ENCODE measurements at places on chromosomes 3 and 15.

- no peak for DNase-seq
Measured at GRCh38 chr3:65877160-65877559, 161.6 kb downstream of the MAGI1 start.

DNA sequence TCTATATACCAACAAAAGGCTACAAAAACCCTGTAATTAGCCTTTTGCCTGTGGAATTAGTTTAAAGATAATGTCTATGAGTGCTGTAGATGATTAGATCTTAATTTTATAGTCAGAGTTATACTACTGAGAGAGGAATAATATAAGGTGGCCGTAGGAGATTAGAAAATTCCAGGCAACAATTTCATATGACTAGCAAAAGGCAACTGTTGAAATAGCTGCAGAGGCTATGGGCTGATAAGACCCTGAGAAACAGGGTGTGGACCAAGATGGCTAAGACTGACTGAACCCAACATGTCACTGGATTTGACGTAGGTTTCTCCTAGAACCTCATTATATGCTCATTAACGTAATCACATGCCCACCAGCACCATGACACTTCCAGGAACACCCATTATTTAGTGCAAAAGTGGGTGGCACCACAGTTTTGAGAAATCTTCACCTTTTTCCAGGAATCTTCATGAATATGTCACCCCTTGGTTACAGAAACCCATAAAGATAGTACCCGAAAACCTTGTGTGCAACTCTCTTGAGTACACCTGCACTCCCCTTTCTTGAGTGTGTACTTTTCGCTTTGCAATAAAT lies 29.1 kb upstream of the SCG3 start:
- DNase-seq = no peak

DNA sequence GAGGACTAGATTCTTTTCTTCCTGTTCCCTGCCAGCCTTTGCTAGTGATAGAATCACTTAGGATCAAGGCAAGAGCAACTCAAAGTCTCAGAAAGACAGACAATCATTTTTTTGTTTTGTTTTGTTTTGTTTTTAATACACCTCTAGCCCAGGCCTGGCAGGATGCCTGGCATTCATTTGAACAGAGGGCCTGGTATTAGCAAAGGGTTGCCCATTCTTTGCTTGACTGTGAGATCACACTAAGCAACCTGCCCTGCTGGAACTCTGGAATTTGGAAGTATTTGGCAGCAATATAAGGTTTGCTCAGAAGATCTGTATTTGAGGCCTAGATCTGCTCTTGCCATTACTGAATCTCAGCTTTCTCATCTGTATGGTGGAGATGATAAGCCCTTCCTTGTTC lies 21.8 kb upstream of the ATP13A5 start:
- no peak for DNase-seq

GRCh38 chr15:87312221-87312620 lies 944.3 kb downstream of the NTRK3 start:
- DNase-seq = no peak

DNA sequence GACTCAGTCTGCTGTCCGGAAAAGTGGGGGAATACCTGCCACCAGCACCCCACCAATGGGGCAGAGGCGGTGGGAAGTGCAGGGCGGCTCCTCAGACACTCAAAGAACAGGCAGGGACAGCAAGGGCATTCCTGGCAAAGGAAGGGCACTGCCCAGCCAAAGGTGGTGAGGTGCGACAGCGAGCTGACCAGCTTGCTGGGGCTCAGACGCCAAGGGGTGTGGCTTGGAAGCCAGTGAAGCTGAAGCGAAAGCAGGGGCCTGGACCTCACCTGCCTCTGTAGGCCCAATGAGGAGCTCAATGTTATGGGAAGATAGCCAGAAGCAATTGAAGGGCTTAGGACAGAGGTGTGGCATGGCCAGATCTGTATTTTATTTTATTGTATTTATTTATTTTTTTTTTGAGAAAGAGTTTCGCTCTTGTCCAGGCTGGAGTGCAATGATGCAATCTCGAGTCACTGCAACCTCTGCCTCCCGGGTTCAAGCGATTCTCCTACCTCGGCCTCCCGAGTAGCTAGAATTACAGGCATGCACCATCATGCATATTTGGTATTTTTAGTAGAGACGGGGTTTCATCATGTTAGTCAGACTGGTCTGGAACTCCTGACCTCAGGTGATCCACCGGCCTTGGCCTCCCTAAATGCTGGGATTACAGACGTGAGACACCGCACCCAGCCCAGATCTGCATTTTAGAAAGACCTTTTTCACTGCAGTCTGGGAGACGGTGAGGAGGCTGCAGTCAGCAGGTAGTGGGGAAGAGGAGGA lies 4.4 kb upstream of the LMAN1L start:
- DNase-seq = no peak

DNA sequence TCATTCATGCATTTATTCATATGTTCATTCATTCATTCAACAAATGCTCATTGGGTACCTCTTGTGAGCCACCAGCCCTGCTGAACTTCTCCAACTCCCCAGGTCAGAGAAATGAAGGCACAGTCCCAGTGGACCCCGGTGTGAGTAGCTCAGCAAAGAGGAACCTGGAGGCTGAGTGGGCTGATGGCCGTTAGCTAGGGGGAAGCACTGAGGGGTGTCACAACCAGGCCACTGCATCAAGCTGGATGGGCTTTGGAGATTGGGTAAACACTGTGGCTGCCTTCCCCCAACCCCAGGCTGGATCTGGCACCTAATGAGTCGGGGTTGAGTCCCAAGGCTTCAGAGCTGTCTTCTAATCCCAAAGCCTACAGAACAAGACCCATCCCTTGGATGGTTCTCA lies 12.1 kb upstream of the ALAS1 start:
- no peak for DNase-seq

DNA sequence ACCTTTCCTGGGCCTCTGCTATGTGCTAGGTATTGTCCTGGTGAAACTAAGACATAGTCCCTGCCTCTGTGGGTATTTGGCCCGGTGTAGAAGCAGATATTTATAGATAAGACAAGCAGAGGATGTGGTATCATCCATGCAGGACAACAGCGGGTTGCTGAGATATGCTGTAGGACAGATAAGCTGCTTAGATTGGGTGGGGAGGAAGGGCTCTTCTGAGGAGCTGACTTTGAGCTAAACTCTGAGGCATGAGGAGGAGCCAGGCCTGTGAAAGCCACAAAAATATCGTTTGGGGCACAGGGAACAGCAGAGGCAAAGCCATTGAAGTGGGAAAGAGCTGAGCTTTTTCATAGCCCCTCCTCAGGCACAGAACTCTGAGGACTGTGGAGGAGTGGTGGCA lies 492.5 kb upstream of the CFAP20DC start:
- DNase-seq = no peak

GRCh38 chr3:197305854-197306253 lies 7.4 kb upstream of the DLG1 start:
- DNase-seq = no peak

DNA sequence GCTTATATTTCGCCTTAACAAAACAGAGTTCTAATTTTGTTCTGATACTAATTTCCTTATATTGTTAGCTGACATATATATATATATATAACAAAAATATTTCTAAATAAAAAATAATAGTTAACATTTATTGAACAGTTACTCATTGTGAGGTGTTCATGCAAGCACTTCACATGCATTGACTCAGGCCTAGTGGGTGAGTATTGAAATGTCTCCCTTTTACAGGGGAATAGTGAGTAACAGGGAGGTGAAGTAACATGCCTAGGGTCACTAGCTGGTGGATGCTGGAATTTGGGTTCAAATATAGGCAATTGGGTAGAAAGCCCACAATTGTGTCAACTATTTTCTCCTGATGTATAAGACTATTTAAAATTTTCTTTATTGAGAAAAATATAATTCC lies 102.6 kb upstream of the ZPLD1 start:
- no peak for DNase-seq

- no peak for DNase-seq
Measured at GRCh38 chr15:81502439-81502838, 128.4 kb upstream of the TMC3 start.

DNA sequence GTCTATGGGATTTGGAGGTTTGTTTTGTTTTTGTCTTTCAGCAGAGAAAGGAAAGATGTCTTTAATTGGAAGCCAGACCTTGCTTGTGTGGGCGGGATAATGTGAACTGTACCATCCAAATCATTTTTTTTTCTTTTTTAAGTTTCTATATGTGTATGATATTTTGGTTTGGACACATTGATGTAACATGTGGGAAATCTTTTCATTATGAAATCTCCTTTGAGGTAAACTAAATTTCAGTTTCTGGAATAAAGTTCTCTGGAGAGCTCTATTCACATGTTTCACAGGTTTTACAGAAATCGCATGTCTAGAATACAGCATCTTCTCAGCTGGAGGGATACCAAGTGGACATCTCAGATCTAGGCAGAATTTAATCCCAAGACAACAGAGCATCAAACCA lies 451.5 kb upstream of the MDFIC2 start:
- no peak for DNase-seq

DNA sequence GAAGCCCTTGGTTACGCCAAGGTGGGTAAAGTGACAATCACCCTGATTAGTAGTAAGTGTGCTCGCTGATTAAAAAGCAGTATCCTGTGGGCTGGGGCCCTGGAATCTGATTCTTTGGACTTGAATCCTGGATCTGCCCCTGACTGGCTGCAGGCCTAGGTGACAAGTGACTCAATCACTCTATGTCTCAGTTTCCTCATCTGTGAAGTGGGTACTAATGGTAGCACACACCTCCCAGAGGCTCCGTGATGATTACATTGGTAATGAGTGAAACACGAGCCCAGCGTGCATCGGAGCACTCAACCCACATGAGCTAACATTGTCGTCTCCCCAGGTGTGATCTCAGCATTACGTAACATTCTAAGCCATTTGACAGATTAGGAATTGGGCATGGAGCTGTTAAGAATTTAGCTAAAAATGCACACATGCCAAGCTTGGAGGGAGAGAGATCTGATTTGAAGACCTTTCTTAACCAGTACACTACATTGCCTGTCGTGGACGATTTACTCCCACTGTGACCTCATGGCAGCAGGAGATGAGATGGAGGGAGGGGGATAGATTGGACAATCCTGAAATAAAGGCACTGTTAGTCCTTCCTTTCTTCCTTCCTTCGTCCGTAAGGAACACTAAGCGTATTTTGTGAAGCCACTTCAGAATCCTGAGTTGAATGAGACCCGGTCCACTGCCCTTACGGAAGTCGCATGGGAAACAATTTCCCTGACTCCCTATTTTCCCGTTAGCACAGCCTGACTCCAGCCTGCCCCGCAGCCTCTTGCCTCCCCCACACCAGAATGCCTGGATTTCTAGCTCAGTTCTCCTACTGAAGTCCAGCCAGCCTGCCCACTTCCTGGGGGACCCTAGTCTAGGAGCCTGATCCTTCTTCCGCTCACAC lies 32.1 kb downstream of the MGLL start:
- DNase-seq = no peak

DNA sequence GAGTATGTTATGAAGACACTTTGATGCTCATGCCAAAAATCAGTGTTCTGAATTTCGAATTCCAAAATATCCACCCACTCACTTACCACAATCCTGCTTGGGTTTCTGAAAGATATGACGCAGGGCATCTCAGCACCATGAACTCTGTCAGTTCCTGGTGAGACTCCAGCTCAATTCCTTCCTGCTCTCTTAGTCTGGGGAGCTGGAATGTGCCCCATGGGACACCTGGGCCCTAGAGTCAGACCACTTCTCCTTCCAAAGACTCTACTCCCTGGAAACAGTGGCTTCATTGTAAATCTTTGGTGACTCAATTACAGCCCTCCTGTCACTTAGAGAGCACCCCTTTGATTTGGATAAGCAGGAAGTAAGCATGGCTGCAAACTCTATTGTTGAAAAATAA lies 50.5 kb downstream of the CD86 start:
- DNase-seq = no peak

DNA sequence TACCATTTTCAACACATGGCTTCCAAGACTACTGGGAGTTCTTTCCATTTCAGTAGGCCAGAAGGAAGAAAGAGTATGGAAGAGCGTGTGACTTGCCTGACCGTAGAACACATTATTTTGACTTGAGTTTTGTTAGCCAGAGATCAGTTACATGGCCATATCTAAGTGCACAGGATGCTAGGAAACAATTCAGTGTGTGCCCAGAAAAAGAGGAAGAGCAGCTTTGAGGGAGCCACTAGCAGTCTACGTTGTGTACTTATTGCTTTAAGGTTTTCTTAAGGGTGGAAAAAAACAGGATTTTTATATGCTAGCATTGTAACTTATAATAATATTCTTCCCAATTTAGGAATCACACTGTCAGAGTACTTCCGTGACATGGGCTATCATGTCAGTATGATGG lies 44.1 kb upstream of the GRAMD1C start:
- DNase-seq = no peak

Data from naive B cell (primary cell).